Activated CD4-positive, alpha-beta T cell treated with anti-CD3 and anti-CD28 coated beads for 4 hours (primary cell): ENCODE measurements at places on chromosomes 6 and 20.

- DNase-seq: no peak
Measured at GRCh38 chr20:51237278-51237677, 214.4 kb upstream of the KCNG1 start.

- no peak for DNase-seq
Measured at GRCh38 chr6:110358553-110359160, 508 bp upstream of the METTL24 start.

- DNase-seq: no peak
Measured at GRCh38 chr6:143684486-143684885, 6.7 kb downstream of the PHACTR2 start.

DNA sequence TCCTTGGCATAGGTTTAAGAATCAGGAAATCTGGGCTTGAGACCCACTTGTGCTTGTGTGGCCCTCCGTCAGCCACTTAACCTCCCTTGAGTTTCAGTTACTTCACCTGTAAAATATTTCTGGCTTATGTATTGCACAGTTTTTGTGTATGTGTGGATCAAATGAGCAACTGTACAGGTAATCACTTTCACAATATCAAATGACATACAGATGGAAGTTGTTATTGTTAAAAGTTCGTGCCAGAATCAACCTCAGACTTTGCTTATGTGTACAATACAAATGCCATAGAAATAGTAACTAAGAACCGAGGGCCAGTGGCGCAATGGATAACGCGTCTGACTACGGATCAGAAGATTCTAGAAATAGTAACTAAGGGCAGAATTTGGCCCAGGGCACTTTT is 65.6 kb upstream of the KIF13A start:
- no peak for DNase-seq

DNA sequence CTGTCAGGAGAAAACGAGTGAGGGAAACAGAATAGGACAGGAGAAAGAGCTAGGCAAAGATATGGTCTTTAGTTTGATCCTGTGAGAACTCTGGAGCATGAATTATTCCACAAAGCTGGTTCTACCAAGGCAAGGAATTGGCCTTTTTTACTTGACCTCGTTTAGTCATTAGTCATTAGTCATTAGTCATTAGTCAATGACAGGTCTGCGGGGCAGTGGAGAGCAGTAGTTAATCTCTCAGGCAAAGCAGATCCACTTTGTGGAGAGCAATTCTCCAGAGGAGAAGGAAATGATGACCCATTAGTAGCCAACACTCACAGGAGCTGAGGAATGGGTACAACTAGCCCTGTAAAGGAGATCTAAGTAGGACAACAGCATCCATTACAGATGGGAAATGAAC is 22.0 kb upstream of the ABCC10 start:
- DNase-seq: no peak

DNA sequence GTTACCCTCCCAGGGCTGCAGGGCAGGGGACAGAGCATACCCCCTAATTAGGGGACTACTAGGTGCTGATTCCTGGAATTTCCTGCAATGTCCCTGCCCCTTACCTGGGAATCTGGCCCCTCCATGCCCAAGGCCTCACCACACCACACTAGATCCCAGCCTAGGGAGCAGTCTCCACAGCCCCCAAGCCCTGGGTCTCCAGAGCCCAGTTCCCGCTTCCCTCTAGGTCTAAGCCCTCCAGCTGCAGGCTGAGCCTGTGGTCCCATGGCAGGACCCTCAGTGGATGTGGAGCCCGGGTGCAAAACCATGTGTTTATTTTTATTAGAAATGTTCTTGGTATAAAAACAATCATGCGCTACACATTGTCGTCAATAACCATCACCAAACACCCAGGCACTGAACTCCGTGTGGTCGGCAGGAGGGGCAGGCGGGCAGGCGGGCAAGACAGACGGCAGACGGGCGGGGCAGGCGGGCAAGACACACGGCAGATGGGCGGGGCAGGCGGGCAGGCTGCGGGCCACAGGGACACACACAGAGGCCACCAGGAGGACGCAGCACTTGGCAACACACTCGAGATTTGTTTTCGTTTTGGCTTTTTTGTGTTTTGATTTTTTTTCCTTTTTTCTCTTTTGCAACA is 124.2 kb downstream of the GRM4 start:
- DNase-seq: no peak

DNA sequence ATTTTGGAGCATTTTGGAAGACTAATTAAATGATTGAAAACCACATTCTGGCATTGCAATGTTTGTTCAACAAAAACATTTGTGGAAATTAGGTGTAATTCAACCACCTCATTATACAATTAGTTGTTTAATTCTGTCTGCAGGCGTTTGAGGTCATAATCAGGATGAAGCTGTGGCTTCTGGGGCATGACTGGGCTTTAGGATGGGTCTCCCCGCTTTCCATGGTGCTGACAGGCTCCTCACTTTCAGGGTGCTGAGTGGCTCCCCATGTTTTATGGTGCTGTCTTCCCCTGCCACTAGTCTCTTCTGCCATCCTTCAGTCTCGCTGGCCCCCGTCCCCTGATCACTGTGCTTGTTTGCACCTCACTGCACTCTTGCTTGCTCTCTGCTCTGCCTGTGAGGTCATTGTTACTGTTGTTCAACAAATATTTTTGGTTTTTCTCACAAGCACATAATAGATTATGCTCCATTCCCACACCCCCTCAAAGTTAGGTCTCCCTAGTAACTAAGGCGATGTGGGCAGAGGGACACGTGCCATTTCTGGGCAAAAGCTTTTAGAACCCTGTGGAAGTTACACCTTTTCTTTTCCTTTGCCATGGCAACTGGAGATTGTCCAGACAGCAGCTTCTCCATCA is 25.4 kb upstream of the ZNF831 start:
- no peak for DNase-seq

DNA sequence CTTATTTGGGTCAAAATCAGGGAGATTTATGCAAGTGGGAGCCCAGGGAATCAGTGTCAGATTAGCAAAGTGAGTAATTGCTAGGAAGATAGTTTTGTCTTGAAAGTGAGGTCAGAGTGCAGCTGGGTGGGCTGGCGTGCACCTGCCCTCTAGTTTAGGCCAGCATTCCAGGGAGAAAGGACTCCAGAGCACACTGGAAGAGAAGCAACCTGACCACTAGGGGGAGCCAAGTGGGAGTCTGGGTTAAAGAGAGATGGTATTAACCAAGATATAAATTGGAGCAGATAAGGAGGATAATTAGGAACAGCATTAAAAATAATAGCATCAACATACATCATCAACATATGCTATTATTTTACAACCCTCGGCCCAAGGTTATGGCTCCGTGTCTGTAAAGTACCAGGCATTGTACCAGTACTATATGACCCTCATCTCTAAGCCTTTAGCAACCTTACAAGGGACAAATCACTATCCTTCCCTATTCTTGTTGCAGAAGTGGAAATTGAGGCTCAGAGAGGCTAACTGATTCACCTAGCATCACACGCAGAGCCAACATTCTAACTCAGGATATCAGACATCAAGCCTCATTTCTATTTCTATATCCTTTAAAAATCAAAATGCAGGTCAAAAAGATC is 57.8 kb downstream of the SLC2A10 start:
- DNase-seq: no peak

GRCh38 chr6:95489185-95489863 is 88.0 kb upstream of the MANEA start:
- no peak for DNase-seq

DNA sequence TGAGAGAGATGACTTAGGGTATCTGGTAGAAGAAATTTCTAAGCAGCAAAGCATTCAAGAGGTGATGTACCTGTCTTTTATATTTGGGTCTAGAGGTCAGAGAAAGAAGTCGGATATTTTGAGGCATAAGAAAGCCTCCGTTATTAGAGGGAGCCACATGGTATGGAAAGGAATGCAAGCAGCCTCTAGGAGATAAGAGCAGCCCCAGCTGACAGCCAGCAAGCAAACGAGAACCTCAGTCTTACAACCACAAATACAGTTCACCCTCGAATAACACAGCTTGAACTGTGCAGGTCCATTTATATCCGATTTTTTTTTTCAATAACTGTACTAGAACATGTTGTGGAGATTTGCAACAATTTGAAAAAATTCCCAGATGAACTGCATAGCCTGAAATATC is 190.7 kb upstream of the VGLL2 start:
- no peak for DNase-seq

- no peak for DNase-seq
Measured at GRCh38 chr6:71181565-71181964, 107.0 kb upstream of the OGFRL1 start.

- no peak for DNase-seq
Measured at GRCh38 chr6:29439006-29439405, at the start of gene OR10C1. OR10C1 (plus strand) TSS chr6:29439306; CDS start chr6:29440016, 710 bp downstream.

DNA sequence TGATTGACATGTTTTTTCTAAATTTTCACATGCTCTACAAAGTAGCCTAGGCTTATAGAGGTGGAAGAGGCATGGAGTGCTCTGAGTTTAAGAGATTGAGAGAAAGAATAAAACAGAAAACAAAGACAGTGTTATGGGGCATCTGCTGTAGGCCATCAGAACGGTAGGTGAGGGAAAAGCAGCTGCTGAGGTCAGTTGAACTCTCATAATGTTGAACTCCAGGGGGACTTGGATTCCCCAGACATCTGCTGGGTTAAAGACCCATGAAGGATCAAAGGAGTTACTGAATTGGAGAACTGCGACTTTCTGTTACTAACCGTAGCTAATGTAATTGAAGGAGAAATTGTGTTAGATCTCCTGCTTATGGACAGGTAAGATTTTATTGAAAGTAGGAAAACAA is 333.9 kb downstream of the TFAP2B start:
- DNase-seq: no peak

DNA sequence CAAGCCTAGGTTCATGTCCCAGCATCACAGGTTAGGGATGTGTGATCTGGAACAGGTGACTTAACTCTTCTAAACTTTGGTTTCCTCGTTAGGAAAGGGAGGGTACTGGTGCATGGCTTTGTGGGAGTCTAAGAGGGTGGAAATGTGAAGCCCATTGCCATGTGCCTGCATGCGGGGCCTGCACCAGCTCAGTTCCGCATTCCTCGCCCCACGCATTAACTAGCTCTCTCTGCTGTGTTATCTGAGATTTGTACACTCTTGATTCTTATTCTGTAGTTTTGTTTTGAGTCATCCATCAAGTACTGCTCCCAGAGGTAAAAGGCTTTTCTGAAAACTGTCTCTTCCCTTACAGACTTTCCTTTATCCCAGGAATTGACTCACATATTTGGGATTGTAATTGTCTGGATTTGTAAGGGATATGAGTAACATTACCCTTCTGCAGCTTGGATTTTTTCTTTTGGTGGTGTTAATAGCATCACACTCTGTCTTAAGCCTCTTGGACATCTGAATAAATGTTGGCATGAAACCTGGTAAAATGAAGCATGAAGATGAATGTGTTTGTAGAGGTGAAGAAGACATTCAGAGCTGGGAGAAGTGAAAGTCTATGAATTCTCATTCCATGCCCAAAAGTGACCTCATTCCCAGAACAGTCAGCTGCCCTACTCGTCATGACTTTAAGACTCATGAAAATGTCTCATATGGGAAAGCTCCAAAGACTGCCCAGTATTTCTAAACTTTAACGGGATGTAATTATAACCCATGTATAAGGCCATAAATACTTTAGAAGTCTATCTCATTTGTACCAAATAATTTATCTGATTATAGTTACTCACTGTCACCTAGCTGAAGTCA is 357.3 kb downstream of the FOXA2 start:
- DNase-seq: no peak

GRCh38 chr6:125784365-125784764 is 6.4 kb upstream of the NCOA7 start:
- DNase-seq: no peak

- DNase-seq: peak; percentile 78
Measured at GRCh38 chr6:14743474-14744211, 502.2 kb upstream of the JARID2 start.

DNA sequence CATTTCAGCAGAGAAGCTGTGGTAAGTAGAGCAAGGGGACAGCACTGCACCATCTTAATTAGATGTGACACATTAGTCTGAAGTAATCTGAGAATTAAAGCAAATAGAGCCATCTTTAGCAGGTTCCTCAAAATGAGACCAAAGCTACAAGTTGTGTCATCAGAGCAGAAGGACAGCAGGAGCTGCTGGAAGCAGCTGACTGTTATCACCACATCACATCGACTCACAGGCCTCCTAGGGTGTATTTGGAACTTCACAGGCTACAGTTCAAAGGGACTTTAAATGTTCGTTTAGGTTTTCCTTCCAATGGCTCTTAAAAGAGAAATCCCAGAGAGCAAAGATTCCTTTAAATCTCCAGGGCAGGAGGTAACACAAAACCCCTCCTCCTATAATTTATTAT is 69.5 kb downstream of the LCA5 start:
- DNase-seq: no peak

DNA sequence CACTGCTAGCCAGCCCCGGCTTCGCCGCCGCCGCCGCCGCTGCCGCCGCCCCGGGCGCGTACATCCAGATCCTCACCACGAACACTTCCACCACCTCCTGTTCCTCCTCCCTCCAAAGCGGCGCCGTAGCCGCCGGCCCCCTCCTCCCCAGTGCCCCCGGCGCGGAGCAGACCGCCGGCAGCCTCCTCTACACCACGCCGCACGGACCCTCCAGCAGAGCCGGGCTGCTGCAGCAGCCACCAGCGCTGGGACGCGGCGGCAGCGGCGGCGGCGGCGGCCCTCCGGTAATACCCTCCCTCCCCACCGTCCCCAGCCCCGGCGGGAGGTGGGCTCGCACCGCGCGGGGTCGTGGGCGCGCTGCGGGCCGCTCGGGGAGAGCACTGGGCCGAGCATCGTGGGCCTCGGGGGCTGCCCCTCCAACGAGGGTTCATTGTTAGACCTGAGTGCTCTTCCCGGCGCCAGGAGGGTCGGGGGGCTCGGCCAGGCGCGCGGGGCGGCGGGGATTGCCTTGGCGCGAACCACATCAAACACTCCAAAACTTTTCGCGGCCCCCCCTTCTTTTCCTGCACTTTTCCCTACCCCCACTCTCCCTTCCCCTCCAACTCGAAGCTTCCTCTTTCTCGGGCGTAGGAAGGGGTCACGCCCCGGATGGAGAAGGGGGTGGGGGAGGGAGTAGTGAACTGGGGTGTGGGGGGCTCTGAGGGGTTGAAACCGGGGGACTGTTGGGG is 827 bp downstream of the E2F3 start:
- DNase-seq: peak; percentile 33

GRCh38 chr6:139736325-139736906 is 362.0 kb upstream of the CITED2 start:
- no peak for DNase-seq

- DNase-seq: no peak
Measured at GRCh38 chr6:53197553-53197952, 48.9 kb upstream of the GCM1 start.

DNA sequence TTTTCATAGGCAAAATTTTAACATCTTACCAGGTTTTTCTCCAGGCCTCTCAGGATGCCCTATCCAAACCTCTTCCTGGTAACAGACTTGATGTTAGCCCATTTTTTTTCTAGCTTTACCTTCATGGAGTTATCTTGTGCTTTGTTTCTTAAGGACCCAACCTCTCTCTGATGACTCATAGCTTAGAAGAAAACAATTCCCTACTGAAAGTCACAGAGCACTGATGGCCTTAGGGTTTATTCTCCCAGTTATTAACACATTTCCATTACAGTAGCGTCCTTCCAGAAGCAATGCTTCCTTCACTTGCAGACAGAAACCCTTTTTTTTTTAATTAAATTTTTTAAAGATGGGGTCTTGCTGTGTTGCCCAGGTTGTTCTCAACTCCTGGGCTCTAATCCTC is 79.4 kb downstream of the IYD start:
- DNase-seq: no peak

GRCh38 chr6:44010411-44011349 is 116.6 kb downstream of the MRPL14 start:
- no peak for DNase-seq

GRCh38 chr6:164409309-164410009 is 899.9 kb downstream of the C6orf118 start:
- DNase-seq: no peak

GRCh38 chr6:117229870-117230269 is 35.5 kb upstream of the VGLL2 start:
- no peak for DNase-seq

GRCh38 chr6:78093906-78094305 is 441.1 kb downstream of the MEI4 start:
- DNase-seq: no peak
